Activated CD8-positive, alpha-beta T cell treated with anti-CD3 and anti-CD28 coated beads, Interleukin-2, amount 10 ng/mL, durations not matched to agents 7 days and 5 days (primary cell): ENCODE measurements at places on chromosomes 6 and 20. TPM values are rescaled to one million over a fixed set of nuclear protein-coding genes. Genes with fewer than 3 reads are reported as not detected.

The KCNK17 gene
- not detected for total RNA-seq

The MMP24 gene
- not detected for total RNA-seq

The CRISP3 gene
- total RNA-seq, result not detected

The ABHD16B gene
- not detected for total RNA-seq

The CABLES2 gene
- 17.0 TPM for total RNA-seq

The EPHA7 gene
- total RNA-seq, result not detected

The MTFR2 gene
- 27.9 TPM for total RNA-seq

The ATXN1 gene
- 42.9 TPM for total RNA-seq

The ELOVL4 gene
- total RNA-seq, result 0.55 TPM

The TRIM27 gene
- 60.1 TPM for total RNA-seq

The SLC32A1 gene
- total RNA-seq, result not detected

The SYCP2L gene
- 0.13 TPM for total RNA-seq

DNA sequence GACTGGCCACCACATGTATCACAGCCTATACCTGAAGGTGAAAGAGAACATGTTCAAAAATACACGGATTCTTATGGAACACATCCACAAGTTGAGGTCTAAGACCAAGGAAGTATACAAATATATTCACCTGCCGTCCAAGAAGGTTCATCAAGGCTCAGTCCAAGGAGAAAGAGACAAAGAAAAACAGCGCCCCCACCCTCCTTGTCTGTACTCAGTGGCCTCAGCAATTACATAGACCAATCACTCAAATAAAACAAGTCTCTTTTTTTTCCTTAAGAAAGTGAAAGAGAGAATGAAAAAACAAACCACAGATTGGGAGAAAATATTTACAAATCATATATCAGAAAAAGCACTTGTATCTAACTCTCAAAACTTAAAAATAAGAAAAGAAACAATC lies 19.5 kb downstream of the CPXM1 start:
- DNase-seq, result no peak

DNA sequence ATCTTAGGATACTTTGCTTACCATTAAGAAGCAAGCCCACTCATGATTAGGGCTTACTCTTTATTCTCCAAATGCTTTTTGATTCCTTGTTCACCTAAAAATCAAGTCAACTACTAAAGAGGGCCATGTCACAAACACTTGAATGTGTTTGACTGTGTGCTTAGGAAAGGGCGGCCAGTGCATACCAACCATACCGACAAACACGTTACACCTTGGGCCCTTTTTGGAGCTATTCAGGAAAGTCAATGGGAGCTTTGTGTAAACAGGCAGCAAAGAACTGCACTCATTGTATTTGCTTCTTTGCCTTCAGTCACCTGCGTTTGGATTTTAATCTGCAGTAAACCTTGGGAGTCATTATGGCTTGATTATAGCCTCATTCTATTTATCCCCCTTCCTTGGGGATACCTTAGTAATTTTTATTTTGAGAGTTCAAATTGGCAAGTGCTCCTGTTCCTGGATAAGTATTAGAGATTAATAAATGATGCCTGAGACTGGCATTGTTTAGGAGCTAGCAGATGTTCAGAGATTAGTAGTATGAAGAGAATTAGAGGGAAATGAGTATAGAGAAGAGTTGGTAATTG lies 102.6 kb upstream of the HDGFL1 start:
- DNase-seq, result no peak

- peak; percentile 42 for DNase-seq
Observed at GRCh38 chr20:481167-481566, 18.8 kb upstream of the TBC1D20 start.

DNA sequence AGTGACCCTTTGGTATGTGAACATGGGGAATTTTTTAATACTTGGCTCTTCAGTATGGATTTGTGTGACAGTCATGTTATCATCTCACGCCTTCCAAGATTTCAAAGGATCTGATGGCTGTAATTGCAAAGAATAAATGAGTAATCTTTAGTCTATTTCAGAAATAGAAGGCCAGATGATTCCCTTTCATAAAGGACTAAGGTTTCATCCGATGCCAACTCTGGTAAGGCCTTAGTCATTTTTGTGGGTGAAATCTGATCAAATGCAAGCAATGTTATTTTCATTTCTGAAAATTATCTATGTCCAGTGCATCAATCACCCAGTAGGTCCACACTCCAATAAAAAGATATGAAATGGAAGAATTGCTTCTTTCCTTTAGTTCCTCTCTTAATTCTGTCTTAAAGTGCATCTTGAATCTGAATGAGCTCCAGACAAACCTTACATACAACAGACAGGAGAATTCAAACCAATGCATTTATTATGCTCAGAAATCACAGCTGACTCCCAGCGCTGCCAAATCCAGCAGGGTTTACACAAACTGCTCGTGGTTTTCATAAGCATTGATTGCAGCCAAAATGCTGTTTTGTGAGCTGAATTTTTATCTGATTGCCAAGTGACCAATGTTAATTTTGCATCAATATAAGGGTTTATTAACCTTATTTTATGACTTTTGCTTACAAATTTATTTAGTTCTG lies 565.2 kb upstream of the MARCKS start:
- no peak for DNase-seq

GRCh38 chr20:25257756-25258475 lies 10.0 kb downstream of the PYGB start:
- DNase-seq, result no peak

DNA sequence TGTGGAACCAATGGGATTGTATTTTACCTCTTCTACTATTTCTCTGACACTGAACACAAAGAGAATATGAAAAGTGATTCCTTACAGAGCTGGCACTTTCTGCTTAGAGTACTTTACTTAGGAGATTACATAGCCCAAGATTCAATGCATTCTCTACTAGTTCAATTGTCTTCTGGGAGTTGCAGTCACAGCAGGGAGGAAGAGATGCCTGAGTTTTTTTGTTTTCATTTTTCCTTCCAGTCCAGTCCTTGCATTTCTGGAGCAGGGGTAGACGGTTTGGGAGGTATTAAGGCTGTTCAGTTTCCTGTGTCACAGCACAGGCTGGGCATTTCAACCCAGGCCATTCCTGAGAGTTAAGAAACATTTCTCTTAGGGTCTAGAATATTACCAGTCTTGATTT lies 42.0 kb upstream of the SLC2A12 start:
- DNase-seq, result no peak

DNA sequence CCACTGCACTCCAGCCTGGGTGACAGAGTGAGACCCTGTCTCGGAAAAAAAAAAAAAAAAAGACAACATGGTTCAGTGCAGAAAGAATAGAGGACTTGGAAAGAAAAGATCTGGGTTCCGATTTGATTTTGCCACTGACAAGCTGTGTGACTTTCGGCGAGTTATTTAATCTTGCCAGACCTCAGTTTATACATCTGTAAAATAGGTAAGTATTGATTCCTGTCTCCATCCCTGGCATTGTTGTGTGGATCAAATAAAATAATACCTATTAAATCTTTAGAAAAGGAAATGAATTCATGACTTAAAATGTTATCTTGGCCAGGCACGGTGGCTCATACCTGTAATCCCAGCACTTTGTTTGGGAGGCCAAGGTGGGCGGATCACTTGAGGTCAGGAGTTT lies 7.0 kb downstream of the ITCH start:
- DNase-seq, result no peak

GRCh38 chr20:1368448-1369199 lies 24.2 kb downstream of the FKBP1A start:
- no peak for DNase-seq

DNA sequence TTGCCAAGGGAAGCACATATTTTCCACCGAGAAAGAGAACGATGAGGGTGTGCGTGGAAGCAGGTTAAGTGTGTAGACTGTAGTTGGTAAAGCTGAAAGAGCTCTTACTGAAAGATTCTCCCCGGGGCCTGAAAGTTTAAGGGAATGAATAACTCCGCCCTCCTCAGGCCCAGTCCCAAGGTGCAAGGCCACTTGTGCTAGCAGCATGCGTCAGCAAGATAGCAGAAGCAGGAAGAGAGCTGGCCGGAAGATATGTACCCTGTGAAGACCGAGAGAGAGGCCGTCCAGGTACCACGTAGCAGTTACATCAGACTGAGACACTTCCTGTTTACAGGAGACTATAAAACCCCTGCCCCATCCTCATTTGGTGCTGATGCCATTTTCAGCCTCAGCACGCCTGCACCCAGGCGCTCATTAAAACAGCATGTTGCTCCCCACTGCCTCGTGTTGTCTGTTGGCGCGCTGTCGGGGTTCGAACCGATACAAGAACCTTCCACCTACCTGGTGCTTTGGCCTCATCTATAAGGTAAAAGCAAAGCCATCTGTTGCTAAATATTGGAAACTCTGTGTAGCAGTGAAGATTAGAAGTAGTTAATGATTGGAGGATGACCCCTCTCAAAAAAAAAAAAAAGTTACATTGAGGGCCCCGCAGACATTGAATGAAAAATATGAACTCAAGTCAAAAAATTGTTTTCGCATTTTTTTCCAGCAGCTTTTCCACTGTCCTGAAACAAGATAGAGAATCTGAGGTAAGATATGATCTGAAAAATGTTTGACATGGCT lies 18.6 kb upstream of the FAM135A start:
- DNase-seq, result no peak

GRCh38 chr20:20450521-20450920 lies 82.6 kb downstream of the INSM1 start:
- no peak for DNase-seq

DNA sequence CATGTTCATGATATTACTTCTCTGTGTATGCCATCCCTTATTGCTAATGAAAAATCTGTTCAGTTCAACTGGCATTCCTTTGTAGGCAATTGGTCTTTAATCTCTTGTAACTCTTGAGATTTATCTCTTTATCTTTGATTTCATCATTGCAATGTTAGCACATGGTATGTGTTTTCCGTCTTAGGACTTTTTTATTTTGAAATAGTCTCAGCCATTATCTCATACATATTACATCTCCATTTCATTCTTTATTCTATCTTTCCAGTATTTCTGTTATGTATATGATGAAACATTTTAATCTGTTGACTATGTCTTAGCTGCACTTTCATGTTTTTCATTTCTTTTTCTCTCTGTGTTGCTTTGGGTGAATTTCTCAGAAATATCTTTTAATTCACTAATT lies 58.1 kb downstream of the VSTM2L start:
- DNase-seq, result no peak

DNA sequence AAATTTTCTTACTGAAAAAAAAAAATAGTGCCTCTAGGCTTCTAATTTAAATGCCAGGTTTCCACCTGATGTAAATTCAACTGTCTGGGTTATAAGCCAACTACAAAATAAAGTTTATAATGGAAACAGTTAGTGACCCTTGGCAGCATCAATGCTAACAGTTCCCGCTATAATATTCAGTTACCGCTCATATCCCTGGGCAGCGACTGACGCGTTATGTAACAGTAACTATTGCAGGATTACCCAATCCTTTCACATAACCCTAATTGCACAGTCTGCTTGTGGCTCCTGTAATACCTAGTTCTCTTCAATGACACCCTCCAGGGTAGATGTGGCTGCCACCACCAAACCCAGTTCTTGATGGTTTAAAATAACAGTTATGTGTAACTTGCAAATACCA lies 208.6 kb downstream of the MOXD1 start:
- DNase-seq, result no peak

DNA sequence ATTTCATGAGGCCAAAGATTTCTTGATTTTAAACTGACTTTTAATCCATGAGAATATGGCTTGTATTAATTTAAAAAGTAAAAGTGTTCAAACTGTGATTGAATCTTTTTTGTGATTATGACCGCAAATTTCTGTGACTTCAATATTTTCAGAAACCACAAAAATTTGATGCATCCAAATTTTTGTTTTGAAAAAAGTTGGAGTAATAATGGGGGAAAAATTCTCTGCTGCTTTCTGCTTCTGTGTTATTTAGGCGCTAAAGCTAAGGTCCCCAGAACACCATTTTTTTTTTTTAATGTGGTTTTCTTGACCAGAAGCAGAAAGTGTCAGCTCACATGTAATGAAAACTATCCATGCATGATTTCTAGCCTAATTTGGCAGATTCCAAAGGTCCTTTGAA lies 65.3 kb downstream of the GRIK2 start:
- DNase-seq, result no peak

DNA sequence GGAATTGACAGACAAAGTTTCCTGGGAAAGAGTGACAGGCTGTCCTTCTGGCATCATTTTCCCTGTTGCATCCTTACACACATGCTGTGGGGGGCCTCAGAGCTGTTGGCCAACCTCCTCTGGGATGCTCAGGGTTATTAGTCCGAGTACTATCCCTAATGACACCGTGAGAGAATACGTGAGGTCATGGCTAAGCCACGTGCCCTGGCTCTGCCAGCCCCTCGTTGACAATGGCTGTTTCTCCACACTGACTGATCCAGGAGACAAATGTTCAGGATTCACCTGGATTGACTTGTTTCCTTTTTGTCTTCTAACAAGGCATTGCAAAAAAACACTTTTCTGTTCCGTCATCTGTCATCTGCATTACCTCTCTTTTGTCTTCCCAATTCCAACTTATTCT lies 604.6 kb downstream of the TFAP2A start:
- no peak for DNase-seq

DNA sequence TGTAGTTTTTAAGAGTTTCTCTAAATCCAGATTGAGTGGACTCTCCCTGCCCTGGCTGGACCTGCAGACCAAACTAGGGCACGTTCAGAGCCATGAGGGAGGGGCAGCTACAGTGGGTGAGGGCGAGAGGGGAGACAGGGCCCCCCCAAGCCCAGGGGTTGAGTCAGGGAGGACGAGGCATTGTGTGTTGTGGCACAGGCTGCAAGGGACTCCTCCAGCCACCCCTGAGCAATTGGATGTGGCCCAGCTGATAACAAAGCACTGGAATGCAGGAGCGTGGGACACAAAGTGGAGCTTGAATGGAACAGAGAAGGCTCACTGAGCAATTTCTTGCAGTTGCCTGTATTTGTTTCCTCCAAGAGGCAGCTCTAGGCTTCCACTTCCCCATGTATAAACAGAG lies 43.5 kb upstream of the MYL9 start:
- DNase-seq, result no peak

GRCh38 chr6:53647462-53648094 lies 18.0 kb downstream of the KLHL31 start:
- peak; percentile 80 for DNase-seq

DNA sequence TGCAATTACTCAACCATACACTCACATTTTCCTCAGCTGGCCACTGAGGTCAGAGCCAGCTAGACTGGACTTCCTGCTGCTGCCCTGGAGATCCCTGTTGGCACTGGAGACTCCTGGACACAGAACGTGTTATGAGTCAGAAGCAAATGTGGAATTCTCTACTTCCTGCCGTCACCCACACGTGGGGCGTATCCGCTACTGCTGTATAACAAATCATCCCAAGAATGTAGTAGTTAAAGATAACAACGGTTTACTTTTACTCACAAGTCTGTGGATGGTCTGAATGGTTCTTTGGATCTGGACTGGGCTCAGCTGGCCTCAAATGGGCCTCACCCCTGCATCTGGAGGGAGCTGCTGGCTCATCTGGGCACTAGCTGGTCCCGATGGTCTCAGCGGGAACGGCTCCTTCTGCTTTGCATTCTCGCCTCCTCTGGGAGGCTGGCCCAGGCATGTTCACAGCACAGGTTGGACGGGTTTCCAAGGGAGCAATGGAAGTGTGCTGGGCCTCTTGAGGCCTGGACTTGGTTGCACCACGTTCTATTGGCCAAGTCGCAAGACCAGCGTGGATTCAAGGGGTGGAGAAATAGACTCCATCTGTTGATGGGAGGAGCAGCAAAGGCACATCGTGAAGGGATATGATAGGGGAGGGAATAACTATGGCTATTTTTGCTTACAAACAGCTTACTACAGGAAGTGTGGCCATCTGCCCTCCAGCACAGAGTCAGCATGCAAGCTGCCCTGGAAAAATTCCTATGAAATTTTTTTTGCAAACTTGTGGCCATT lies 118.5 kb downstream of the SNX5 start:
- DNase-seq, result no peak
